ENCODE measurements at places on chromosomes 16 and 17.

DNA sequence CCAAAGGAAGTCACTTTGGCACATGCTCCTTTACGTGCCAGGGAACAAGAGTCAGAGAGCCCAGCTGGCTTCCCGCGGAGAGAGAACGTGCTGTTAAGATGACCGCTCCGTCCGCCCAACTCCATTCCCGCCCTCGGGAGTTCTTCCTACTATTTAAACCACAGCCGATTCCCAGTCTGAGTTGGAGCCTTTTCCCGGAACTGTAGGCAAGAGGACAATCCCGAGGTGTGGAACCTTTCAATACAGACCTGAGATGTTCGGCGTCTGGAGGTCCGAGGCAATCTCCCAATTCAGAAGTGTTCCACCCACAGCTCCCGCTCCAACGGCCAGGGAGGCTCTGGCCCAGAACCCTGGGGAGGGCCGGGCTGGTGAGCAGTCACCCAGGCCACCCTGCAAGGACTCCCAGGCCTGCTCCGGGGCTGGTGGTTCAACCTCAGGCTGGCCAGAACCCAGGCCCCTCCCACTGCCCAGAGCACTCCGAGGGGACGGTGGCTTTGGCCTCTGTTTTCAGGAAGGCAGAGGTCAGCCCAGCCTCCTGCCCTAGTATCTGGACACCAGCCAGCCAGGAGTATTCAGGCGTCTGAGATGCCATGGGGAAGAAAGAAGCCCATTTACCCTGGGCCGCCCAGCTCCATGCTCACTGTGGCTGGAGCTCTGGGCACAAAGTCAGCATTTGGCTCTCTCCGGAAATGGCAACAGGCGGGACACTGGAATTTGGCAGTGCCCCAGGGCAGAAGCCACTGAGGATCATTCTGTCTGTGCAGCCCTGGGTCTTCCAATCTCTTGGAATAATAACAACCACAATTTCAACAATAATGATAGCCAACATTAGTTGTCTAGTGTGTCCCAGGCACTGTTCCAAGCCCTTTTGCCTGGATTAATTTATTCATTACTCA, 21.4 kb downstream of the EMP2 start:
- DNase-seq: no peak

- DNase-seq: peak; percentile 59
Measured at GRCh38 chr17:42287977-42288802, at the start of gene STAT5A. TSS of gene STAT5A (plus strand) at chr17:42288498. CDS start at chr17:42289412, 914 bp downstream.

GRCh38 chr16:31077592-31078396, 3.6 kb downstream of the ZNF646 start:
- no peak for DNase-seq

DNA sequence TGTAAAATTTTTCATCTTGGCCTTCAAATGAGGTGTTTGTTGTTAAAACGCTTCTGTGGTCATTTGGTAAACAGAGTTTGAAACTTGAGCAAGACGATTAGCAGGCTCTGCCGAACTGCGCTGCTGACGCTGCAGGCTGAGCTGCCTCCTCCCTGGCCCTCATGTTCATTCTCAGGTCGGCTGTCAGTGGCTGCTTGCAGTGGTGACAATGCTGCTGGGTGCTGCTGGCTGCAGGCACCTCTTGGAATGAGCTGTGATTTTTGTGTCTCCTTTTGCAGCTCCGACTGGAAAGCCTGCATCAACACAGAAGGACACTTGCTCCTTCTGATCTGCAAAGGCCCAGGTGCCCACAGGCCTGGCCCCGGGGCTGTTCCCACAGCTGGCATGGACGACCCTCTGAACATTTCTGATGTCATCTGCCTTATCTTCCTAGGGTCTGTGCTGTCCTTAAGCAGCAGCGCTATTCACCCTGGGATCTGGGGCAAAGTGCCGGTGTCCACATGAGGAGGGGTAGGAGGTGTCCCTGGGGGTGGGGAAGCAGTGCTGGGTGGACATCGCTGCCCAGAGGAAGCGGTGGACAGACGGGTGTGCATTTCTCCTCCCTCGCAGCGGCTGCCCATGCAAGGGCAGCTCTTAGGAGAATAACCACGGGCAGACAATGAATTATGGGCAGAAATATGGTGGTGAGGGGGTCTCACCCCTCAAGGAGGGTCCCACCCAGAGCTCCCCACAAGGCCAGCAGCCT, 23.1 kb upstream of the OSGIN1 start:
- no peak for DNase-seq

DNA sequence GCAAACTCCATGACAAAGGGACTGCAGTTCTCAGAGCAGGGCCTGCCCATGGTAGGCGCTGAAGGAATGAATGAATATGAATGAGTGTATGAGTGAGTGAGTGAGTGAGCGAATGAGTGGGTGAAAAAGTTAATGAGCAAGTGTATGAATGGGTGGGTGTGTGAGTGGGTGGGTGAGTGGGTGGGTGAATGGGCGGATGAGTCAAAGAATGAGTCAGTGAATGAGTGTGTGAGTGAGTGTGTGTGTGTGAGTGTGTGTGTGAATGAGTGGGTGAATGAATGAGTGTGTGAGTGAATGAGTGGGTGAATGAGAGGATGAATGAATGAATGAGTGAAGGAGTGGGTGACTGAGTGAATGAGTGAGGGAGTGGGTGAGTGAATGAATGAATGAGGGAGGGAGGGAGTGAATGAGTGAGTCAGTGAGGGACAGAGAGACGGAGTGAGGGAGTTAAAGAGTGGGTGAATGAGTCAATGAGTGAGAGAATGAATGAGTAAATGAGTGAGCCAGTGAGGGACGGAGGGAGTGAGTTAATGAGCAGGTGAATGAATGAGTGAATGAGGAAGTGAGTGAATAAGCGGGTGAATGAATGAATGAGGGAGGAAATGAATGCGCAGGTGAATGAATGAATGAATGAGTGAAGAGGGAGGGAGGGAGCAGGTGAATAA, 11.1 kb upstream of the CHMP6 start:
- DNase-seq: no peak

DNA sequence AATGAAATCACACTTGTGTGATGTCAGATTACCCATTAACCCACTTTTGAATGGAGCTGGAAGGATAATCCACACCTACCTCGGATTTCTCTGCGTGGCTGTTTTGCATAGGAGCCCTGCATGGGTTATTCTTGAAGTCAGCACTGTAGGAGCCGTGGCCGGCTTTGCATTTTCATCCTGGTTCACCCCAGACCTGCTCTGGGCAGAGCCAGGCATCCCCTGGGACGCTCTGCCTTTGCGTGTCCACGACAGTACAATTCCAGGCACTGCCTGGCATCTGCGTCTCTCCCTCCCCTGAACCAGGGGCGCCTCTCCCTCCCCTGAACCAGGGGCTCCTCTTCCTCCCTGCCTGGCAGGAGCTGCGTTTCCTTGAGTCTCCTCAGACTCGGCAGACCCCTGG, 29.7 kb upstream of the ZNF750 start:
- DNase-seq: no peak

DNA sequence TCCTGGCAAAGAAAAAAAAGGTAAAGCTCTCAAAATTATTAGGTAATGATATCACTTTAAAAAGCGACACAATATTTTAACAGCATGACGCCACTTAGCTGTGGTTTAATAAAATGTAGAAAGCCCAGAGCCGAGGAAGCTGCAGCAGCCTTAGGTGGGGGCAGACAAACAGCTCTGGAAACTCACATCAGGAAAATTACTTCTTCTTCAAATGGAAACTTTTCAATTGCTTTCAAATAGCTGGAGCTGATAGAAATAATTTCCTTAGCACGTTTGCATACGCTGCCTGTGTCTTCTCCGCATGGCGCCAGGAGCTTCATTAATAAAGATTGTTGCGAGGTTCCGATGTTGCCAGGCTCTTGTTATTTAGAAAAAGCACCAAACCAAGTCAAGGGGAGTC, 835.3 kb upstream of the EEF2KMT start:
- DNase-seq: no peak

DNA sequence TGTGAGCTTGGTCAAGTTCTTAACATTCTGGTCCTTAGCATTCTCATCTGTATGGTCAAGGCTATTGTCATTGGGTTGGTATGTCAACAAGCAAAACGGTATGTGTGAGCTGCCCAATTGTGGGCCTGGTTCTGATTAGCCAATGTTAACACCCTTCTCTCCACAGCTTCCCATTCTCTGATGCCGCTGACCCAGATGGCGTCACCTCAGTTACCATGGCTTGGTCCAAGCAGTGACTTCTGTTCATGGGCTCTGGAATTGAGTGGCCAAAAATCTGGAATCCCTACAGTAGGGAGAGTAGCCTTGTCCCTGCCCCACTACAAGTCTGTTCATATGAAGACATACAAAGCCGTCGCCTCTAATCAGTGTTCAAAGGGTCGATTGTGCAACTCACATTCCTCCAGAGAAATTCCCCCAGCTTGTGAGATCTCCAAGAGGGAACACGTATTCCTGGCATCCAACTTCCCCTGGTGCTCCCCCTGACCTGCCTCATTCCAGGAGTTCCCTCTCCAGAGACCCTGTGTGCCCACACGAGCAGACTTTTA, 15.8 kb downstream of the TMEM98 start:
- DNase-seq: no peak

DNA sequence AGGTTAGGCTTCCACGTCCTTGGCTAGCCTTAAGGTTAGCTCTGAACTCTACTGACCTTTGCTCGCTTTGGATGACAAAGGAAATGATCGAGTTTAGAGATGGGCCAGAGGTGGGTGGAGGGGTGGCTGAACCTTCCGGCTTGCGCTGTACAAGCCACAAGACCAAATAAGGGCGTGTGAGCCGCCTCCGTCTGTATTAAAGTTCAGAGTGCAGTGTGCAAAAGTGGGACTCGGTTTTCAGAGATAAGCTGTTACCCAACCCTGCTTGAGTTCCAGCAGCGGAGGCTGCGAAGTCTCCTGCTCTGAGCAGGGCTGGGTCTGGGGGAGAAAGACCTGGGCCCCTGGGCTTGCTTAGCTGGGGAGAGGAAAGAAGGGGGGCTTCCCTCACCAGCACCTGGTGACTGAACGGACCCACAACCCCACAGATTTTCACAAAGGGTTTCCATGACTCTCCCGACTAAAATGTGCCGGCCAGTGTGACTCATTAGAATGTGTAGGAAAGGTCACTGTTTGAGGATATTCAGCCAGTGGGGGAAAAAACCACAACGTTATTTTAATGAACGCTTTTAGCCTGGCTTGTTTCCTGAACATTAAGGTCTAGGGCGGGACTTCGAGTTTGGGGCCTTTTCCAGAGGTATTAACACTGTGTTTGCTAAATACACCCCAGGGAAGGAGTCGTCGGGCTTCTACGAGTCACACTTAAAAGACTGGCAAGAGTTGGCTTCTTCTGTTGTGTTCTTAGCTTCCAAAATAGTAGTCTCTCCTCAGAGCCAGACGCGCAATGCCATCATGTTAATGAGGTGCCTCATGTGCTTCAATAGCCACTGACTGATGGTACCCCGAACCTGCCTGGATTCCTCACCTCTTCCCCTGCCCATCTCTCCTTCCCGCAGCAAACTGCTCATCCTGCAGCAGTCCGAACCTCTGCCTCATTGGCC, 67.0 kb downstream of the CENPV start:
- peak; percentile 80 for DNase-seq

DNA sequence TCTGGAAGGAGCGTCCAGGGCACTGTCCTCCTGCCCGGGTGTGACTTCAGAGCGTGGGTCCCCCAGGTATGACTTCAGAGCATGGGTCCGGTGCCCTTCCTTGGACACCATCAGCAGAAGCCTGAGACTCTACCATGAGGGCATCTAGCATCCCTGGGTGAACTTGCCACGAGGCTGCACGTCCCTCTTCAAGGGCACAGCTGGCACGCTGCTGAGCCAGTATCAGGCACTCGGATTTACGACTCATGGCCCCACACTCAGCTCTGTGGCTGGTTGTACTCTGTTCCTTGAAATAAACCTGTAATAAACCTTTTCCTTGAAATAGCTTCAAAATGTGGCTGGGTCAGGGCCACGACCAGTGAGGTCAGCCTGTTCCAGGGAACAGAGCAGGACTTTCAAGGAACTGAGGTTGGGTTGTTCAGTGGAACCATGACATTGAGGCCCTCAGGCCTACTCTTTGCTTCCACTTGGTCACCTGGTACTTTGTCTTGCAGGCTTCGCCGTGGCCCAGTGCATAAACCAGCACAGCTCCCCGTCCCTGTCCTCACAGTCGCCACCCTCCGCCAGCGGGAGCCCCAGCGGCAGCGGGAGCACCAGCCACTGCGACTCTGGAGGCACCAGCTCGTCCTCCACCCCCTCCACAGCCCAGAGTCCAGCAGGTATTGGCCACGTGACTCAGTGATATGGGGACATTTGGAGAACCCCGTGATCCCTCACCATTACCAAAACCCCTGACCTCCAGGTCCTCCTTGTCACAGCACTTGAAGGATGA, 89.9 kb downstream of the SOCS1 start:
- DNase-seq: no peak

- DNase-seq: no peak
Measured at GRCh38 chr17:18280766-18281371, 20.4 kb downstream of the MIEF2 start.

GRCh38 chr17:75010683-75011400, 1.6 kb upstream of the MRPL58 start:
- no peak for DNase-seq

DNA sequence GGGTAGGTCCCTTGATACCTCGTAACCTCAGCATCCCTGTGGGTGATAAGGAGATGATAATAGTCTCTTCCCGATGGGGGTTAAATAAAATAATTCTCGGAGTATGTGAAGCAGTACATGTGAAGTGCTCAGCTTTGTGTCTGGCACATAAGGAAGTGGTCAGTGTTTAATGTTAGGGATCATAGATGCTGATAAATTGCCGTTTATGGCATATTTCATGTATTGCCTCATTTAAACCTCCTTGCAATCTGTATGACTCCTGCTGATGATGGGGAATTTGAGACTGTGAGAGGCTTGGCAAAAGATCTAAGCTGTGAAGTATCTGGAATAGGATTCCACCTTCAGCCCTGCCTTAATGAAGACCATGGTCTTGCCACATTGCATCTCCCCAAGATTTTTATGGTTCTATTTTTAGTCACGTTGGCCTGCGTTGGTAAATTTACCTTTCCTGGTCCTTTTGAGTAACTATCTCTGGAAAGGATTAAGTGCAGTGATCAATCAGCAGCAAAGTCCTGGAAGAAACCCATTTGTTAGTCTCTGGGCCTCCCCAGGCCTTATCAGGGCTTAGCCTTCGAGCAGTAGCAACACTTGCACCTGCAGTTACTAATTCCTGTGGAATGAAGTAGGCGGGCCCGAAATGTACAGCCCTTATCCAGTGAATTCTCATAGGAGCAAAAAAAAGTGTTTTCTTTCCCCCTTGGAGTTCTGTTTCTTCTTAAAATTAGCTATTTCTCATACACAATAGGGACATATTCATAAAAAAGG, 144.9 kb downstream of the WWOX start:
- no peak for DNase-seq

DNA sequence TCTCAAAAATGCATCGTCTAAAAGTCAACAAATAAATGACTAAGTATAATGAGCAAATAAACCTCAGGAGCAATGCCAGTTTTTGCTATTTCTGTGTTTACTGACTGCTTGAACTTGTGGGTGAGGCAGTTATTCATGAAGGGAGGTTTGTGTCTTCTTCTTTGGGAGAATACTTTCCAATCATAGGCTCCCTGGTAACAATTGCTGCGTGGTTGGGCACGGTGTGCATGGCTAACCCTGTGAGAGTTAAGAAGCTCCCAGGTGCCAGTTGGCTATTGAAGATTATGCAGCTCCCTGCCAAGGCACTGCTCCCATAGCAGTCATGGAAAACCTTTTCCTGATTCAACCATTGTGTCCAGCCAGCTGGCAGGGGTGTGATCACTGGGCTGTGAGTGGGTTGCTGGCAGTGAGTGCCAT, 775.9 kb upstream of the GOT2 start:
- no peak for DNase-seq

Measured in stimulated activated CD8-positive, alpha-beta memory T cell treated with anti-CD3 and anti-CD28 coated beads, Interleukin-7, amount 100 ng/mL, for 48 hours (primary cell).